OCI-M1 (cell line): ENCODE measurements at places on chromosomes 11 and 22.

GRCh38 chr22:45130891-45131290, 32.8 kb upstream of the NUP50 start:
- no peak for DNase-seq

GRCh38 chr11:109704432-109704831, 282.4 kb downstream of the C11orf87 start:
- no peak for DNase-seq

DNA sequence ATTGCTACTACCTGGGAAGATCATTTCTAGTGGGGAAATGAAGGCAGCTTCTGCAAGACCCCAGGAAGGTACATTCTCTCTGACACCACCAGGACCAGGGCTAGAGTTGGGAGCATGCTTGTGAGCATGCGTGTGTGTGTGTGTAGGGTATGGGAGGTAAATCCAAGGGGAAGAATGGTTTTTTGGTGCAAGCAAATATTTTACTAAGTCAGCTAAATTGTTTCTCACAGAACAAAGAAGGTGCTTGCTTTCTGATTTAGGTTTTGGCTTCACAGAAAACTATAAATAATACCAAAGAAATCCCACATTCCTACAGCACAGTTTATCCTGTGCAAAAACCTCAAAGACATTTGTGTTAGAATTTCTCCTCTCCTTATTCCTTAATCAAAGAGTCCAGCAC, 344.0 kb upstream of the CCDC90B start:
- no peak for DNase-seq

- DNase-seq = peak; percentile 47
Observed at GRCh38 chr11:17275400-17276235, 921 bp upstream of the NUCB2 start.

- no peak for DNase-seq
Observed at GRCh38 chr11:498297-499181, 8.5 kb downstream of the RNH1 start.

- DNase-seq = no peak
Observed at GRCh38 chr11:35046681-35047080, 92.3 kb upstream of the CD44 start.

DNA sequence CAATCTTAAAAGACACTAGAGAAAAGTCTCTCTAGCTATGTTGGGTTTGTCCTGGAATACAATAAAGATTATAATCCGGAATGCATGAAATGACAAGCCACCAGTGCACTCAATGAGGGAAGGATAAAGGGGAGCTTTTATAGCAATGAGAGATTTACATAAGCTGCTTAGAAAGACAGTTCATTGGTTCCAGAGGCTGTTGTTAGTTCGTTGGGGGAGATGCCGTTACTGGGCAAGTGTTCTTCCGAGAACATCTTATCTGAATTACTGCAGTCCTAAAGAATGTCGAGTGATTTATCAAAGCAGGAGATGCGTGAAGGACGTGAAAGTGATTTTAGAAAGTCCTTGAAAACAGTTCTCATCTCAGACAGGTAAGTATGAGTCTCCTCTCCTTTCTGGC, 33.6 kb downstream of the SYN3 start:
- no peak for DNase-seq

DNA sequence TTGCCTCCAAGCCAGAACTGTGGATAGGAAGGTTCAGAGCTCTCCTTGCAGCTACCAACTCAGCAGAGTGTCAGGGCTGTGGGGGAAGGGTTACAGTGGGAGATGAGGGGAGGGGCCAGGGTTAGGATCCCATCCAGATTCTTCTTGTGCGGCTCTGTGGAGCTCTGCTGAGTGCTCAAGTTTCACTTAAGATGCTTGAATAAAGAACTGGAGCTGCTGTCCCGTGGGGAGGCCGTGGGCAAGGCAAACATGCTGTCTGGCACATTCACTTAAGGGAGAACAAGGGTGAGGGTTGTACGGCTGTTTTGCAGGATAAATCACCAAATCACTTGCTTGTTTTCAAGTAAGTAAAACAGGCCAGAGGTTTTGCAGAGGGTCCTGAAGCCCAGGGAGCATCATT, 197.1 kb downstream of the FAM76B start:
- DNase-seq = no peak

DNA sequence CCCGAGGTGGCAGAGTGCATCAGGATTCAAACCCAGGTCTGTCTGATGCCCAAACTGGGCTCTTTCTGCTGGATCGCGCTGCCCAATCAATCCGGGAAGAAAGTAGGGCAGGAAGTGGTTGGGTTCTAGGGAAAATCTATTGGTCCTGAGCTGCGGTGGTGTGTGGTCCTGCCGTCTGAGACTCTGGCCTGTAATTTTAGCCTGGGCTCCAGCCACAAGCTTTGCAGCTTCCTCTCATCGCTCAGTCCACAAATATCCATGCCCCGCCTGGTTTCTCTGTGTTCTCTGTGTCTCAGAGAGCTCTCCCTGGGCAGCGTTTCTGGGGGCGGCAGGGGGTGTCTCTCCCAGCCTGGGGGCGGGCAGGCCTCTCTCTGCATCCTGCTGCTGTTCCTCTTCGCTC, 18.7 kb downstream of the CACNG2 start:
- no peak for DNase-seq

GRCh38 chr11:34549271-34549670, 35.7 kb upstream of the ELF5 start:
- no peak for DNase-seq

DNA sequence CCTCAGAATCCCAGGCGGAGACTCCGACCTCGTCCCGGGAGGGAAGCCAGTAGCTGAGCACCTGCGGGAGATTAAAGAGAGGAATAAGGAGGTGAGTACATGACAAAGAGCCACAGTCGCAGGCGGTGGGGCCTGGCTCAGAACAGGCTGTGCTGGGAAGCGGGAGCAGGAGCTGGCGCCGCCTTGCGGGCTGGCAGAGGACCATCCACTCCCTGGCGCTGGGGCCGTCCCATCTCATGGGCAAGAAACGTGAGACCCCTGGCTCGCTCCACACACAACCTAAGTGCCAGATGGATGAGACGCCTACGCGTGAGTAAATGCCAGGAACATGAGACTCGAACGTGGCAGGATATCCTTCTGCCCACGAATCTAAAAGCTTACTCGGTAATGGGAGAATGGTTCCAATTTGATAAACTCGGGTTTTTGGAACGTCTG, 6.3 kb downstream of the CEND1 start:
- peak; percentile 70 for DNase-seq

GRCh38 chr11:47550288-47551047, 2.5 kb downstream of the CELF1 start:
- DNase-seq = no peak

- no peak for DNase-seq
Observed at GRCh38 chr11:11978792-11979487, 29.5 kb downstream of the DKK3 start.

DNA sequence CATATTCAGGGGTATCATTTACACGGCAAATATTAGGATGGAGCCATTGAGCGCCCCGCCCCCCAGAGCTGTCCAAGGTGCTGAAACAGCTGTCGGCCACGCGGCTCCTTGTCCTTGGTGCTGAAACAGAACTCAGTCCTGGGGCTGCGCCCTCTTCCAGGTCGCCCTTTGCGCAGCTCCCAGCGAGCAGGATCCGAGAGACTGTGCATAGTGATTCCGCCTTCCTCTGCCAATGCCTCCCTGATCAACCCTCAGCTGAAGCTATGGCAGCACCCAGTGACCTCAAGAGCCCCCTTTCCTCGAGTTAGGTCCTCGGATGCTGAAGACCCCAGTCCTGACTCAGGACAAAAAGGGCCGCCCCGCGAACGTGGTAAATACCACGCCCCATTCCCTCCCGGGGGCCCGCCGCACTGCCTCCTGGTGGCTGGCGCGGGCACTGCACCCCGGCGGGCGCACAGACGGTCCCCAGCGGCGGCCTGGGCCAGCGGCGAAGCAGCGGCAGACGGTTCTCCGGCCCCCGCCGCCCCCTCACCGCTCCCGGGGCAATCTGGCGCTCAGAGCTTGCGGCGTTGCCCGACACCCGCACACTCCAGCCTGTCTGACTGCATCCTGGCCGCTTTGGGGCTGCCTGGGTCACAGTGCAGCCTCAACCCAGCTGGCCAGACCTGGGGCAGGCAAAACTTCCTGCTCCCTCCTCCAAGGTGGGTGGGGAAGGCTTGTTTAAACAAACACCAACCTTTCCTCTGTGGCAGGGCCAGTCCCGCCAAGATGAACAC, 13.4 kb downstream of the SYT7 start:
- peak; percentile 89 for DNase-seq

GRCh38 chr11:43788421-43788820, 92.2 kb upstream of the ALKBH3 start:
- no peak for DNase-seq

GRCh38 chr22:42368379-42369249, 63.6 kb downstream of the NFAM1 start:
- DNase-seq = no peak

DNA sequence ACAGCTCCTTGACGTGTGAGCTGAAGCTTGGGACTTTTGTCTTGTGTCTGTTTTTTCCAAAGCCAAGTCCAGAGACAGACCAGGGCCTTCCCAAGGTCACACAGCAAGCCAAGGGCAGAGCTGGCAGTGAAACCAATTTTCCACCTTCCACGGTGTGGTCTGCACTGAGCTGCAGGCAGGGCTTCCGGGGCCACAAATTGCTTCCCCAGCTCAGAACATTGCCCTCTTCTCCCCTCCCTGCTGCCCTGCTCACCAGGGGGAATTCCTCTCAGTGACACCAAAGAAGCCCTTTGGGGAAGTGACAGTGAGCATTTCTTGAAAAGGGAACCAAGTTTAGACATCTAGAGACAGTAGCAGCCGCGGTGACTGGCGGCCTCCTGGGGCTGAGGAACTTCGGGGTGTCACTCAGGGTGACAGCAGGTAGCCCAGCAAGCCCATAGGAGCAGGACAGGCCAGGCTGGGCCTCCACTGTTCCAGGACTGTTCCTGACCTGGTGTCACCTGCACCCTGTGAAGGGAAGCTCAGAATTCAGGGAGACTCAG, 9.2 kb downstream of the FXYD2 start:
- DNase-seq = peak; percentile 71

- DNase-seq = no peak
Observed at GRCh38 chr11:78822931-78823423, 248.3 kb upstream of the NARS2 start.

DNA sequence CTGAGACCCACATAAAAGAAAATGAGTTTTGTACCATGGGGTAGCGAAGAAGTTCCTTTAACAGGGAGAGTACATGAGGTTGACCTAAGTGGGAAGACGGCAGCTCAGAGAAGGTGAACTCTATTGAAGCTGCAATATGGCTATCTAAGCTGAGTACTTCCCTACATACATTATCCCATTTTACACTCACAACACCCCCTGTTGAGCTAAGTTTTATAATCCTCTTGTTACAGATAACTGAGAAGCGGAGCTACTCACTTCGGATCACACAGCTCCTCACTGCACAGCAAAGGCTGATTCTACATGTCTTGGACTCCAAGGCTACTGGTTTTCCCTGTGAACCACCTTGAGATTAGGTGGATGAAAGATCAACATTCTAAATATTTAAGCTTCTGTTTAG, 8.2 kb upstream of the PIWIL4 start:
- no peak for DNase-seq

GRCh38 chr22:46108564-46109473, 41.5 kb upstream of the PPARA start:
- DNase-seq = peak; percentile 9

DNA sequence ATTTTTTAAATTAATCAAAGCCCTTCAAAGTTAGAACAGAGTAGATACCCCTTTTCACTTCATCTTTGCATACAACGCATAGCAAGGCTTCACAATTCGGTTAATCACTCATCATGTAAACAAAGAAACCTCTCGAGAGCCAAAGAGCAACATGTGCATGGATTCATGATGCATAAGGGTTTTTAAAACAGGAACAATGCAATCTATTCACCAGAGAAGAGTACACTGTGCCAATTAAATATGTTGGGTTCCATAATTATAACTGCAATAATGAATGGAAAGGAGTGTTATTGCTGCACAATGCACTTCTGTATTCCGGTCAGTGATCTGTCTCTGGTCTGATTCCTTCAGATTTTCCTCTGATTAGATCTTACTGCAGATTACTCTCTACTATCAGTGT, 45.3 kb downstream of the CADM1 start:
- DNase-seq = no peak

DNA sequence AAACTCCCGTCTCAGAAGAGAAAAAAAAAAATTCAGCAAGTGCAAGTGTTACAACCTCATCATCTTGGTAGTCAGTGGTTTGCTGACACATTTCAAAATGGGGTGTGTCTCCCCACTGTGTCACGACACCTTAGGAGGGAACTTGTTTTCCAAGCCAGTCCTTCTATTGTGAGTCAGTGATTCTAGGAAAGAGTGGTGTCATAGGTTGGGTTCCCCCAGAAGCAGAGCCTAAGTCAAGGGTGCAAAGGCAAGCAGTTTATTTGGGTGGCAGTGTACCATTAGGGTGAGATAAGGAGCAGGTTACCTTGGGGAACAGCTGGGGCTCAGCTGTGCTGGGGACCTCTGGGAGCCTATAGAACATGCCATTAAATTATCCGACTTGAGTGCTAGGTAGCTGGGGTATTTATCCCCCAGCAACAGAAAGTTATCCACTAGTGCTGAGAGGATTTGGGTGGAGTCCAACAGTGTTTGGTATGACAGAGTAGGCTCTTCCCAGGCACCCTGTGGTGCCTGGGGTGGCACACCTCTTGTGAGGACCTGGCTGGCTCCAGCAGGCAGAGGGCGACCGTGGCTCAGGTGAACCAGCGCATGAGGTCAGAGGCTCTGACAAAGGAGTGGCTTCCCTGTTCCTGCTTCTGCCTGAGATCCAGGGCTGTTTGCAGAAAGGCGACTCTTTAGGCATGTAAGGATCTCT, 41.7 kb downstream of the KIAA1671 start:
- no peak for DNase-seq

- DNase-seq = peak; percentile 81
Observed at GRCh38 chr22:31148953-31149627, 8.8 kb upstream of the PLA2G3 start.

DNA sequence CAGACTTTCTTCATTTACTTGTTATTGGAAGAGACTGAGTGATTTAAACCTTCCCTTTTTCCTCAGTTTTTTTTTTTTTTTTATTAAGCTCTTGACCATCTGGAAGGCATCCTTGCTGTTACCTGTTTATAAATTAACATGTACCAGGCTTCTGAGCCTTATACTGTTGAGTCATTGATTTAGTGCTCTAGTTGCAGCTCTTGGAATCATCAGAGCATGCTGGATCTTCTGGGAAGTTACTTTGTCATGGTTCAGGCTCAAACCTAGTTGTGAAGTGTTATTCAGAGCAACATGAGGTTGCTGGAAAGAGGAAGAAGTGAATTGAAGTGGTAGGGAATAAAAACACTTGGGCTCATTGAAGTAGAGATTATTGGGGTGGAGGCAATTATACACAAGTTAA, 6.3 kb downstream of the ZDHHC5 start:
- DNase-seq = no peak

GRCh38 chr11:111363985-111364384, 15.1 kb downstream of the POU2AF1 start:
- no peak for DNase-seq

DNA sequence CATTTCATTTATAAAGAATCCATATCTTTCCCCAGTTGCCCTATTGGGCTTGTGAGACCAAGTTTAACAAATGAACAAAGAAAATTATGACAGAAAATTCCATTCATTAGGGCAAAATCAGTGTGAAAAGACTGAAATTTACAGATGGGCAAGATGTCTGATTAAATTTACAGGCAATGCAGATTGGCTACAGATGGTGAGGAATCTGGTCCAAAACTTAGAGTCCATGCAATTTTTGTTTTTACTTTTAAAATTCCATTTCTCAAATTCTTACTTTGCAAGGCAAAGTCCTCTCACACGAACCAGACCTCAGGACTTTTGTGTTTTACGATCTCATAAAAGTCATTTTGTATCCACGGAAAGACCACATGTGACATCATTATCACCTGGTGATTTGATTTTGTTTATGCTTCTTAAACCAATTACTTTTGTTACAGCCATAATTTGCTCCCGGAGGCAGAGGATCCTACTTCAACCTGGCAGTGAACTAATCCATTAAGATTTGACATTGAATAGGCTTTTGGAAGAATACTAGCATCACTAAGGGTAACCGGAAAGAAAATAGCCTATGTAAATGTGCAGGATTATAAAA, 843.7 kb upstream of the CHORDC1 start:
- no peak for DNase-seq
